ENCODE measurements at places on chromosomes 2 and 18. TPM values are rescaled to one million over a fixed set of nuclear protein-coding genes. Genes with fewer than 3 reads are reported as not detected.
A peak's percentile ranks its signal among the peaks of the same experiment; 100 is the strongest.

DLGAP1 gene
- 0.31 TPM for total RNA-seq

DNA sequence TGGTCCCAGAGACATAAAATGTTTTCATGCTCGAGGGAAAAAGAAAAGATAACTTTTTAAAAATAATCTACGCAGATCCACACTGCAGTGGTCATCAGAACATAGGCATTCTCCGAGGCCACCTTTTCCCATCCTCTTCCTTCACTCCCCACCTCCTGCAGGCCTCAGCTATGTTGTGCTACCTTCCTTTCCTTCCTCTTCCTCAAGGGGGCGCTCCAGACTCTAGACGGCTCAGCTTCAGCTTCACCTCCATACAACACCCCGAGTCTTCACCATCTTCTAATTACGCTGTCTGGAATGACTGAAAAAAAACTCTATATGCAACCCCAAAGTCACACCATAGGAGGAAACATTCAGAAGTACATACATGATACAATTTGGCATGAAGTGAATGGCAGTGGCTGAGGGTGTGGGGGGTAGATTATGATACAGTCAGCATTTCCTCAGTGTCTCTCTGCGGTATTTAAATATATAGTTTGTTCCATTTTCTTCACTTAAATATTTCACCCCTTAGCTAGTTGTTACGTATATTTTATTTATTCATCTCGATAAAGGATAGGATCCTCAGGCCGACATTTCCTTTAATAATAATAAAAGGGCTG lies 583.6 kb downstream of the IRS1 start:
- no peaks in the 10 kb centered on the region for H3K27me3 ChIP-seq
- no peak overlapping the region for H3K27ac ChIP-seq
- peak; percentile 61 for DNase-seq
- H3K36me3 ChIP-seq, result no peaks in the 10 kb centered on the region

GRCh38 chr18:63787673-63788072 lies 12.5 kb downstream of the SERPINB7 start:
- H3K27ac ChIP-seq, result no peak overlapping the region
- H3K4me3 ChIP-seq, result no peak overlapping the region
- no peak for DNase-seq
- no peaks in the 10 kb centered on the region for H3K27me3 ChIP-seq
- no peaks in the 10 kb centered on the region for H3K4me1 ChIP-seq

- no peaks in the 10 kb centered on the region for H3K36me3 ChIP-seq
- peaks cover 12% of the 10 kb centered on the region for H3K4me1 ChIP-seq
- no peak for DNase-seq
- no peaks in the 10 kb centered on the region for H3K27me3 ChIP-seq
- no peak overlapping the region for H3K4me3 ChIP-seq
- H3K27ac ChIP-seq, result no peak overlapping the region
These were observed 76.0 kb upstream of the SMAD7 start for GRCh38 chr18:49026501-49027373.

SS18 gene
- total RNA-seq, result 40.4 TPM

- peaks cover 20% of the 10 kb centered on the region for H3K4me1 ChIP-seq
- peak overlapping the region; percentile 78 for H3K27ac ChIP-seq
- H3K4me3 ChIP-seq, result peak overlapping the region; percentile 56
- DNase-seq, result peak; percentile 90
These were observed 665 bp upstream of the SMAD2 start for GRCh38 chr18:47930931-47931717.

TUBB8B gene
- total RNA-seq, result not detected

LHCGR gene
- not detected for total RNA-seq

NFATC1 gene
- 107 TPM for total RNA-seq

RNF125 gene
- 107 TPM for total RNA-seq

- peaks cover 1% of the 10 kb centered on the region for H3K36me3 ChIP-seq
- H3K27me3 ChIP-seq, result no peaks in the 10 kb centered on the region
- no peak overlapping the region for H3K27ac ChIP-seq
- H3K4me3 ChIP-seq, result no peak overlapping the region
- no peak for DNase-seq
- H3K4me1 ChIP-seq, result no peaks in the 10 kb centered on the region
These were observed 22.0 kb downstream of the MYL12B start for GRCh38 chr18:3283908-3284307.

DNA sequence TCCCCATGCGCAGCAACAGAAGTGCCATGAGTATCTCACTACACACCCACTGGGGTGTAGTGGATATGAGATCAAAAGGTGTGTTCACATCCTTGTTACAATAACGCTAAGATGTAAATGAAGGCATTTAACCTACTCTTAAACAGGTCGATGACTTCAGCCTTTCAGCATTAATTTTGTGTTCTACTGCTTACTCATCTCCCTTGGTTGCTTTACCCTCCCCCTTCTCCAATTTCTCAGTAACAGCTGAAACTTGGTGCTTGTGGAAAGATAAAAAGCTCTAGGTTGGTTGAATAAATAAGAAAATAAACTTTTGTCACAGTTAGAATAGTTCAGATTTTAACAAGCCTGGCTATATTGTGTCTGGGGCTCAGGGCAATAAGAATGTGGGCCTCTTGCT lies 147.5 kb upstream of the SESTD1 start:
- H3K36me3 ChIP-seq, result no peaks in the 10 kb centered on the region
- H3K4me3 ChIP-seq, result no peak overlapping the region
- H3K27ac ChIP-seq, result no peak overlapping the region
- H3K4me1 ChIP-seq, result no peaks in the 10 kb centered on the region
- no peak for DNase-seq

DNA sequence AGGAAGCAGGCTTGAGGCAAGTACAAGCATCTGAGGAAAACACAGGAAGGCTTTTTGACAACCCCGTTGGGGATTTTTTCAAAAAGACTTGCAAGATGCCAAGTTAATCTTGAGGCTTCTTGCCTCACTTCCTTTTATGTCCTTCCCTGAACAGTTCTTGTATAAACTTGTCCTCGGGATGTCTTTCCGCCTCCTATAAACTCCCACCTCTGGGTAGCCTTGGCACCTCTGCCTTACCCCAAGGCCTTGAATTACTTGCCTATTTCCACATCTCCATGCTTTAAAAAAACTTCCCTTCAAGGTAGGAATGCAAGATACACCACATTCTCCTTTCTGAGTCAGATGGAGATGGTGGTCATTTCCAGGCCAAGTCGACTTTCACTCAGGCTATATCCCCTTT lies 106.4 kb upstream of the RBBP8 start:
- no peaks in the 10 kb centered on the region for H3K36me3 ChIP-seq
- H3K27ac ChIP-seq, result no peak overlapping the region
- H3K27me3 ChIP-seq, result peaks cover 11% of the 10 kb centered on the region
- H3K4me1 ChIP-seq, result no peaks in the 10 kb centered on the region
- H3K4me3 ChIP-seq, result no peak overlapping the region
- no peak for DNase-seq

DNA sequence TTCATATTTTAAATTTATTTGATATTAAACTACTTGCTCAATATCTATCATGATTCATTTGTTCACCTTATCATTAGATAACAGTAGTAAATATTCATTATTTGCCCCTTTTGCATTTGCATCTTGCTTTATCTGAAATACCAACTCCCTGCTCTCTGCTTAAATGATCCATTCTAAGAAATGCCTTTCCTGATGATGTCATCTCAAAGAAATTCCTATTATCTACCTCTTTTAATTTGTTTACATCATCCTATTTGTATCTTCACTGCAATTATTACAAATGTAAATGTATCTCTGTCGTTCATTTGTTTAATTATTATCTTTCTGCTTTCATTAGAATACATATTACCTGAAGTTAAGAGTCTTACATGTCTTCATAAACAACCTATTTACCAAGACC lies 549.9 kb downstream of the CBLN2 start:
- H3K27ac ChIP-seq, result no peak overlapping the region
- H3K36me3 ChIP-seq, result no peaks in the 10 kb centered on the region
- no peak overlapping the region for H3K4me3 ChIP-seq

TBR1 gene
- not detected for total RNA-seq

DNA sequence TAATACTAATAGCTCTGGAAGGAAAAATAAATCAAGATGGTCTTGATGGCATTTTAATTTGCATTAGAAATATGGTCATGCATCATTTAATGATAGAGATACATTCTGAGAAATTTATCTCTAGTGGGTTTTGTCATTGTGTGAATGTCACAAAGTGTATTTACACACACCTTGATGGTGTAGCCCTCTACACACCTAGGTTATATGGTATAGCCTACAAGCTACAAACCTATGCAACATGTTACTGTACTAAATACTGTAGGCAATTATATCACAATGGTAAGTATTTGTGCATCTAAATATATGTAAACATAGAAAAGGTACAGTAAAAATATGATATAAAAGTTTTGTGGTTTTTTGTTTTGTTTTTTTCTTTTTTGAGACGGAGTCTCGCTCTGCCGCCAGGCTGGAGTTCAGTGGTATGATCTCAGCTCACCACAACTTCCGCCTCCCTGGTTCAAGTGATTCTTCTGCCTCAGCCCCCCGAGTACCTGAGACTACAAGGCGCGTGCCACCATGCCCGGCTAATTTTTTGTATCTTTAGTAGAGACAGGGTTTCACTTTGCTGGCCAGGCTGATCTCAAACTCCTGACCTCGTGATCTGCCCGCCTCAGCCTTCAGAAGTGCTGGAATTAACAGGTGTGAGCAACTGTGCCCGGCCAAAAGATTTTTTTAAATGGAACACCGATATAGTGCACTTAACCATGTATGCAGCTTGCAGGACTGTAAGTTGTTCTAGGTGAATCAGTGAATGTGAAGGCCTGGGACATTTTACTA lies 83.7 kb upstream of the UBXN4 start:
- H3K4me1 ChIP-seq, result no peaks in the 10 kb centered on the region
- no peaks in the 10 kb centered on the region for H3K27me3 ChIP-seq
- H3K27ac ChIP-seq, result no peak overlapping the region
- peak overlapping the region; percentile 30 for H3K4me3 ChIP-seq
- peak; percentile 76 for DNase-seq

DNA sequence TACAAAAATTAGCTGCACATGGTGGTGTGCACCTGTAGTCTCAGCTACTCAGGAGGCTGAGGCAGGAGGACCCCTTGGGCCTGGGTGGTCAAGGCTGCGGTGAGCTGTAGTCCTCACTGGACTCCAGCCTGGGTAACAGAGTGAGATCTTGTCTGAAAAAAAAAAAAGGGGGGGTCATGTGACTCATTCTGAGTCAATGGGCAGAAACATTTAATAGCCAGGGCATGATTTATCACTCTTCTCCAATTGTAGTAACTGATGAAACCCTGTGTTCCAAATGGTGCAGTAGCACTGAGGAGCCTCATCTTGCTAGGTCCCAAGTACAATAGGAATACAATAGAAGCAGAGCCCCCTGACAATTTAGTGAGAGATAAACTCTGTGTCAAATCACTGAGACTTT lies 78.9 kb upstream of the CCDC68 start:
- DNase-seq, result no peak
- no peaks in the 10 kb centered on the region for H3K36me3 ChIP-seq
- no peak overlapping the region for H3K27ac ChIP-seq
- no peak overlapping the region for H3K4me3 ChIP-seq

GRCh38 chr2:206477296-206477695 lies 34.0 kb downstream of the ADAM23 start:
- DNase-seq, result no peak
- H3K4me1 ChIP-seq, result no peaks in the 10 kb centered on the region
- H3K4me3 ChIP-seq, result no peak overlapping the region
- no peaks in the 10 kb centered on the region for H3K27me3 ChIP-seq
- H3K36me3 ChIP-seq, result no peaks in the 10 kb centered on the region

DNA sequence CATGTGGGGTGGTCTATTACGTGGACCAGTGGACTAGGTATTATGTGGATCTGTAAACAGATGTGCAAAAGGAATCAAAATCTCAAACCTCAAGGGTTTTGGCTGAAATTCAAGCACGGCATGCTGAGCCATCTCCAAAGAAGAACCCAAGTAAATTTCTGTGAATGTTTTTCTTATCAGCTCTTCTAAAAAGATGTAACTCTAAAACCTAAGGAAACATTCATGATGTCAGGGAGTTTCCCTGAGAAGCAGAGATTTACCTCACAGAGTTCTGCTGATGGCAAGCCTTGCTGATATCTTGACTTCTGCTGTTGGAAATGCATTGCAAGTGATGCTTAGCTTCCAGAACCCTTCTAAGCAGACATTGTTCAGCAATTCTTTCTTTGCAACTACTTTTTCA lies 21.6 kb downstream of the DSG4 start:
- H3K27me3 ChIP-seq, result no peaks in the 10 kb centered on the region
- H3K36me3 ChIP-seq, result no peaks in the 10 kb centered on the region
- H3K27ac ChIP-seq, result no peak overlapping the region
- no peaks in the 10 kb centered on the region for H3K4me1 ChIP-seq

- no peak overlapping the region for H3K27ac ChIP-seq
- H3K36me3 ChIP-seq, result no peaks in the 10 kb centered on the region
- H3K4me3 ChIP-seq, result no peak overlapping the region
- no peaks in the 10 kb centered on the region for H3K4me1 ChIP-seq
- no peak for DNase-seq
These were observed 156.7 kb downstream of the EXOC6B start for GRCh38 chr2:72669121-72669520.

RABL2A gene
- total RNA-seq, result 14.5 TPM

DNA sequence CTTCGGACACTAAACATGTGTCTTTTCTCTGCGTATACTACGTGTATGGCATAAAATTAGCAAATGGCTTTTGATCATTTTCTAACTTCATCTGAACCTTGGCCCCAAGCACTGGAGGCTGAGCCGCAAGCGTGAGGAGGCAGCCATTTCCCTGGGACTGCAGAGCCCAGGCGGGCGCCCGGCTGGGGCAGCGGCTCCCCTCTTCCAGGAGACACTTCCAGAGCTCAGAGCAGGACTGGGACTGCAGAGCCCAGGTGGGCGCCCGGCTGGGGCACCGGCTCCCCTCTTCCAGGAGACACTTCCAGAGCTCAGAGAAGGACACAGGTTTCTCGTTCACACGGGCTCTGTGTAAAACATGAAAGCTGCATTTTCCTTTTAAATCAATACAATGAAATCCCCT lies 484.1 kb upstream of the SALL3 start:
- no peak overlapping the region for H3K4me3 ChIP-seq

ARHGAP25 gene
- 41.8 TPM for total RNA-seq

ROCK1 gene
- total RNA-seq, result 85.5 TPM

- no peak for DNase-seq
- H3K27me3 ChIP-seq, result no peaks in the 10 kb centered on the region
- peaks cover 41% of the 10 kb centered on the region for H3K4me1 ChIP-seq
- H3K36me3 ChIP-seq, result no peaks in the 10 kb centered on the region
These were observed 65.2 kb downstream of the PLCL1 start for GRCh38 chr2:197869501-197870111.

SH2D6 gene
- total RNA-seq, result not detected

- no peak overlapping the region for H3K27ac ChIP-seq
- H3K4me3 ChIP-seq, result no peak overlapping the region
- H3K27me3 ChIP-seq, result no peaks in the 10 kb centered on the region
- DNase-seq, result no peak
- no peaks in the 10 kb centered on the region for H3K4me1 ChIP-seq
- no peaks in the 10 kb centered on the region for H3K36me3 ChIP-seq
These were observed 1150.3 kb downstream of the CNTNAP5 start for GRCh38 chr2:125175415-125175814.

DNA sequence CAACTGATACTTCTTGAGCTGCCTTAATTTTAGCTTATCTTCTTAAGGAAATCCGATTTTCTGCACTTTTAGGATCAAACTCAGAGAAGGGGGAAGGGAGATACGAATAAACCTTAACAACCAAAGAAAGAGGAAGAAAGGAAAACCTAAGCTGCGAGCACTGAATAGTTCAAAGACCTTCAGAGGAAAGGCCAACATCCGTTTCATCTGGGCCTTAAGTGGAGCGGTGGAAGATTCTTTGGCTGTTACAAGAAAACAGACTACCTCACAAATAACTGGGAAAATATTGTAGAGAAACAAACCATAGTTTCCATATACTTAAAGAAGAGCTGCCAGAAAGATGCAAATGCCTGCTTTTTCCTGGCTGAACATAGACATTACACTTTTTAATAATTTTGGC lies 43.6 kb downstream of the VIT start:
- no peak for DNase-seq
- no peak overlapping the region for H3K4me3 ChIP-seq
- no peaks in the 10 kb centered on the region for H3K36me3 ChIP-seq
- H3K27me3 ChIP-seq, result peaks cover 31% of the 10 kb centered on the region
- peaks cover 4% of the 10 kb centered on the region for H3K4me1 ChIP-seq
